ENCODE measurements at places on chromosomes 5 and 9.
A peak's percentile ranks its signal among the peaks of the same experiment; 100 is the strongest.

DNA sequence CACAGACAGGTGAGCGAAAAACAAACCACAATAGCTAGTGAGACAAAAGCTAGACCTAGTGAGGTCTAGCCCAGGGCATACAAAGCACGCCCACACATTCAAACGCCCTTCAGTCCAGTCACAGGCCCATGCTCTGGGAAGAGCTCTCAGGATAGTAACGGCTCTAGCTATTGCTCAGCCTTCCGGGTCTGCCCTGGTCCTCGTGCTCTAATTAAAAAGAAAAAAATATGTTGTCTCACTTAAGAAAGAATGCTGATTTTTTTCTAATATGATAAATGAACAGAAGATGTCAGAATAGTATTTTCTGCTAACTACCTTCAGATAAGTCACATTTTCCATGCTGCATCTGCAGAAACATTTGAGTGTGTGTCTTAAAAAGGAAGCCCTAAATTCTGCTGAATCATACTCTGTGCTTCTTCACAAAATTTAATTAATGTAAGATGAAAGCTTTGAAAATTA is 94.5 kb downstream of the PLPP1 start:
- H3K36me3 ChIP-seq: peaks cover 7% of the 10 kb centered on the region
- H3K27ac ChIP-seq: peak overlapping the region; percentile 59
- no peak overlapping the region for H3K4me3 ChIP-seq
- no peaks in the 10 kb centered on the region for H3K27me3 ChIP-seq
- peaks cover 12% of the 10 kb centered on the region for H3K4me1 ChIP-seq
- DNase-seq: no peak

DNA sequence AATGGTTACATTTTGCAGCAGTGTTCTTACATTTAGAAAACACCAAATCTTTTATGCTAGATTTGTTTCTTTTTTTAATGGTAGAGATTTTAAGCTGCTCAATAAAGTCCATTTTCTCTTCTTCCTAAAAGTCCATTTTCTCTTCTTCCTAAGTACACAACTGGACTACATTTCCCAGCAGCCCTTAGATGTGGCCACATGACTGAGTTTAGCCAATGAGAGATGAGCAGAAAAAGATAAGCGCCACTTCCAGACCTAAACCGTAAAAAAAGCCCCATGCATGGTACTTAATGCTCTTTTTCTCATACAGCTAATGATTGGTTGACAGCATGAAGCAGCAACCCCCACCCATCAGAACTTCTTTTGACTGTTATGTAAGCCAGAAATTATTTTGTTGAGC is 206.7 kb downstream of the FAM114A2 start:
- no peaks in the 10 kb centered on the region for H3K27me3 ChIP-seq
- H3K4me1 ChIP-seq: no peaks in the 10 kb centered on the region
- no peaks in the 10 kb centered on the region for H3K36me3 ChIP-seq
- H3K27ac ChIP-seq: no peak overlapping the region
- DNase-seq: peak; percentile 61
- no peak overlapping the region for H3K4me3 ChIP-seq

DNA sequence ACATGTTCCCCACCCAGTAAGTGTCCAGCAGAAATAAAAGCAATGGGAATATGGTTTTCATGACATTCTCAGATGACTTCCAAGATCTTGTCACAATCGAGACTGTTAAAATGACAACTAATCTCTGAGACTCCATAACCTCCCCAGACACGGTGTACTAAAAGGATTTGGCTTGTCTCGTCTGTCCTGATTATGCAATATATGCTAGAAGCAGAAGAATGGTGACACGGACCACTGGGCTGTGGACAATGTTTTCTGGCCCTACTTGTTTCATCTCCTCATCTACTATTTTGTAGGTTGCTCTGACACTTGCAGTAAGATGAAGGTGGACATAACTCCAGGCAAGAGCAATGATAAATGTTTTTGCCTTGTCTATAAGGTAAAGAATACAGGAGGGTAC is 56.6 kb downstream of the BNC2 start:
- no peak overlapping the region for H3K4me3 ChIP-seq
- no peaks in the 10 kb centered on the region for H3K27me3 ChIP-seq
- H3K36me3 ChIP-seq: no peaks in the 10 kb centered on the region
- no peak for DNase-seq
- peaks cover 8% of the 10 kb centered on the region for H3K4me1 ChIP-seq

- no peak for DNase-seq
- H3K36me3 ChIP-seq: no peaks in the 10 kb centered on the region
- H3K27ac ChIP-seq: no peak overlapping the region
- no peaks in the 10 kb centered on the region for H3K27me3 ChIP-seq
Measured at GRCh38 chr5:32308946-32309345, 3.8 kb downstream of the MTMR12 start.
